Fibroblast of skin of right quadriceps (primary cell): ENCODE measurements at places on chromosomes 1 and 21.

GRCh38 chr1:200731654-200732332 is 6.9 kb upstream of the CAMSAP2 start:
- DNase-seq = no peak

DNA sequence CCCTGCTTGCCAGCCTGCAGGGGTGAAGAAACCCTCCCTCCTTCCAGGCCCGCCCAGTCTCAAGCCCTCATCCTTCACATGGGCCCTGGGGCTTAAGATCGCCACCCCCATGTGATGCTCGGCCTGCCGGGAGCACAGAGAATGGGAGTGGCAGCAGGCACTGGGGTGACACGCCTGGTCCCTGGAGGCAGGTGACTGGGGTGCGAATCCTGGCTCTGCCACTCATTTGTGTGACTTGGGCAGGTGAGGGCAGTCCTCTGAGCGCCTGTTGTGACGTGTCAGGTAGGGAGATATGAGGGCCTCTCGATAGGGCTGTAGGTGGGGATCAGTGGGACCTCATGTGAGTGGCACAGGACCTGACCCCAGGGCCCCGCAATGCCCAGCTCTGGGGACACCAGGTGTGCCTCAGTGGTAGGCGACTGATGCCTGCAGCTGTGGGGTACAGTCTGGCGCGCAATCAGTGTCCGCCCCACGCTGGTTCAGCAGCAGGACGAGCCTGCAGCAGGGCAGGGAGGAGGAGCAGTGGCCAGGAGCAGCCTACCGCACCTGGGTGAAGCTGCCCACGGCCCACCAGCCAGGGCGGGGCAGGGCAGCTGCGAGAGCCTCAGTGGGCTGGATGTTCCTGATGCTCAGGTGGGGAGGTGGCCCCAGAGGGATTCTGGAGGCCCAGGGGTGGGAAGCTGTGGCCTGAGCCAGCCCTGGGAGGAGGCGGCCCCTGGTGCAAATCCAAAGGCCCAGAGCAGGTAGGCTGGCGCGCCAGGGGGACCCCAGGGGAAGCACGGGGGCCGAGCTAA is 6.2 kb downstream of the SH2D5 start:
- no peak for DNase-seq

- peak; percentile 36 for DNase-seq
Observed at GRCh38 chr1:22452481-22452957, 868 bp downstream of the ZBTB40 start.

DNA sequence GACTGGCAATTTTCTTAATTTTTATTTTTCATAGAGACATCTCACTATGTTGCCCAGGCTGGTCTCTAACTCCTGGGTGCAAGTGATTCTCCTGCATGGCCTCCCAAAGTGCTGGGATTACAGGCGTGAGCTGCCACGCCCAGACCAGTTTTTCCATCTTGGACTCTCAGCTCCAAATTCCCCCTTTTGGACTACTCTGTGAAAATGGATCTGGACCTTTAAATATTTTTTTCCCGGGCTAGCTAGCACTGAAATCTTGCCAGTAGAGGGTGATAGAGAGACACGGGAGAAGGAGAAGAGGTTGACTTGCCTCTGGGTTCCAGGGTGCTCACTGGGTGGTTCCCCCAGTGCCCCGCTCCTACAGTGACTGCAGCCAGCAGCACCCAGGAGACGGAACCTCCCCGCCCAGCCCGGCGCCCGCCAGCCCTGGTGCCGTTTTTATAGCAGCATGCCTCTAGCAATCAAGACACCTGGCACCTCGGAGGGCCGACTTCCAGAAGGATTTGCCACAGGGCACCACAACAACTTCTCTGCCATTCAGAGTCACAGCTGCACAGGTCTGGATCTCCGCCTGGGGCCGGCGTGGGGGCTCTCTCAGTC is 34.7 kb upstream of the SCCPDH start:
- peak; percentile 75 for DNase-seq

- DNase-seq = peak; percentile 23
Observed at GRCh38 chr1:46394108-46394871, at the start of gene FAAH. Gene FAAH, plus strand, starts transcription at chr1:46394317. Its CDS starts 32 bp downstream, at chr1:46394349.

GRCh38 chr1:94130851-94131595 is 10.1 kb upstream of the ABCA4 start:
- DNase-seq = peak; percentile 40

GRCh38 chr1:152168535-152168868 is 9.5 kb upstream of the RPTN start:
- no peak for DNase-seq

DNA sequence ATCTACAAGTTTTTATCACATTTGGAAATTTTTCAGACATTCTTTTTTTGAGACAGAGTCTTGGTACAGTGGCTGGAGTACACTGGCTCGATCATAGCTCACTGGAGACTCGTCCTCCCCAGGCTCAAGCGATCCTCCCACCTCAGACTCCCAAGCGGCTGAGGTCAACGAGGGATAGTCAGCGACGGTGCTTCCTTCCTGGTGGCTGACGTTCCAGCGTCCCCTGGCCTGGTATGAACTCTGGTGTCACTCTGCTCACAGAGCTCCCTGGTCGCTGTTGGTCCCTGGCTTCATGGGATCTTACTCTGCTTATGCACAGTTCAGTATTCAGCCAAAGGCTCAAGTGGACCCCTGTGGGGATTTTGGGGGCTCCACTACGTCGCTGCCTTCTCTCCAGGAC is 3.5 kb upstream of the ARHGEF16 start:
- no peak for DNase-seq

GRCh38 chr1:218499011-218499691 is 154.0 kb downstream of the TGFB2 start:
- peak; percentile 93 for DNase-seq

GRCh38 chr1:161342177-161342576 is 25.5 kb downstream of the CFAP126 start:
- no peak for DNase-seq

- no peak for DNase-seq
Observed at GRCh38 chr1:2152954-2153353, 41.6 kb downstream of the FAAP20 start.

- DNase-seq = peak; percentile 89
Observed at GRCh38 chr21:41616031-41616591, 108.2 kb upstream of the TMPRSS2 start.

- DNase-seq = no peak
Observed at GRCh38 chr1:179935909-179936496, 18.6 kb upstream of the CEP350 start.

DNA sequence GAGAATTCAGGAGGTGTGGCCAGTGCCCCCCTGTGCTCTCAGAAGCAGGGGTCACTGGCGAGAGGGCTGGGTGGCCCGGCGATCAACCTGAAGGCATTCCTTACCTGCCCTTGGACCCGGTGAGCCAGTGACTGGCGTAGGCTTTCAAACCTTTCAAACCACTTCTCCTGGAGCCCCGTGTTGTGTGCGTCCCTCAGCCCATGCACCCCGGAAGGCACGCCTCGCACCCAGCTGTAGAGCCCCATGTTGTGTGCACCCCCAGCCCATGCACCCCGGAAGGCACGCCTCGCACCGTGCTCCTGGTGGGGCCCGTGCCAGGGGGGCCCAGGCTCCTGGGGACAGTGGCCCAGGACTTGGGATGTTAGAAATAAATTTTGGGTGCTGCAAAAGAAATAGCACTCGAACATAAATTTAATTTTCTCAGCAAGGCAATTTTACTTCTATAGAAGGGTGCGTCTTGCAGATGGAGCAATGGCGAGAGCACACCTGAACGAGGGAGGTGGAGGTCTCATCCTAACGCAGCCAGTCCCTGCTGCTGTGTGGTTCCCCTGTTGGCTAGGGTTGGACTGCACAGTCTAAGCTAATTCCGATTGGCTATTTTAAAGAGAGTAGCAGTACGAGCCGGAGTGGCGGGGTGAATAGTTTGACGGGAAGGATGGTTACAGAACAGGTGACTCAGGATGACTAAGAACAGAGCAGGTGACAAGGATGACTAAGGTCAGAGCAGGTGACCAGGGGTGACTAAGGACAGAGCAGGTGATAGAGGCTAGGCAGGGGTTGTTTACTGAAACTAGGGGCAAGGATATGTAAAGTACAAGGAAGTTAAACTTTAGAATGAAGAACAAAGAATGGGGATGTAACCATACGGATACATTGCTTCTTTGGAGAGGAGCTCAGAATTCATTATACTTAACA is 47.4 kb downstream of the PRKCZ start:
- DNase-seq = no peak

DNA sequence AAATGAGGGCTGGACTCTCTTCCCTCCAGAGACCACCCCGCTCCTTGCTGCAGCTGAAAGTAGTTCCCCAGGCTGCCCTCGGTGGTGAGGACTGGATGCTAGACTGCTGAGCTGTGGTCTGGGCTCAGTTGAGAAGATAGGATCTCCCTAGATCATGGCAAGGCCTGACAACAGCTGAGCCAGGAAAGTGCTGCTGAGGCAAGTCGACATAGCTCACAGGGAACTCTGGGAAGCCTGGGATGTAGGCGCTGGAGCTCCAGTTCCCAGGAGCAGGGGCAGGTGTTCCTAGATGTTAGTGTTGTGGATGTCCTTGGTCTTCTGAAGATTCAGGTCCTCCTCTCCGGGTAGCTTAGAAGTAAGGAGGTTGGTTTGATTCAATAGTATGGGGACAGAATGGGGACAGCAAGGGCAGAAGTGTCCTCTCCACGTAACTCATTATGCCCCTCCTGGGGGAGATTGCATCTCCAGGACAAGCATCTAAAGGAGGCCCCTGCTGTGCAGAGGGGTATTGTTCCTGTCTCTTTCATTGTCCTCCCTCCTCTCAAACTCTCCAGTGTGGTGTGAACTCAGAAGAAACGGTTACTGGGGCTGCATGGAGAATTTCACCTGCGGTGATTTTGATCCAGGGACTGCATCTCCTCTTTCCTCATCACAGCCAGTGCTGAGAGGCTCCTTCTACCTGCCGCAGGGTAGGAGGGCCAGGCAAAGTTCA is 3.7 kb downstream of the CYB561D1 start:
- no peak for DNase-seq

- no peak for DNase-seq
Observed at GRCh38 chr1:212914789-212915188, 35.6 kb upstream of the VASH2 start.

- DNase-seq = peak; percentile 89
Observed at GRCh38 chr1:168613691-168614231, 37.4 kb downstream of the XCL1 start.

DNA sequence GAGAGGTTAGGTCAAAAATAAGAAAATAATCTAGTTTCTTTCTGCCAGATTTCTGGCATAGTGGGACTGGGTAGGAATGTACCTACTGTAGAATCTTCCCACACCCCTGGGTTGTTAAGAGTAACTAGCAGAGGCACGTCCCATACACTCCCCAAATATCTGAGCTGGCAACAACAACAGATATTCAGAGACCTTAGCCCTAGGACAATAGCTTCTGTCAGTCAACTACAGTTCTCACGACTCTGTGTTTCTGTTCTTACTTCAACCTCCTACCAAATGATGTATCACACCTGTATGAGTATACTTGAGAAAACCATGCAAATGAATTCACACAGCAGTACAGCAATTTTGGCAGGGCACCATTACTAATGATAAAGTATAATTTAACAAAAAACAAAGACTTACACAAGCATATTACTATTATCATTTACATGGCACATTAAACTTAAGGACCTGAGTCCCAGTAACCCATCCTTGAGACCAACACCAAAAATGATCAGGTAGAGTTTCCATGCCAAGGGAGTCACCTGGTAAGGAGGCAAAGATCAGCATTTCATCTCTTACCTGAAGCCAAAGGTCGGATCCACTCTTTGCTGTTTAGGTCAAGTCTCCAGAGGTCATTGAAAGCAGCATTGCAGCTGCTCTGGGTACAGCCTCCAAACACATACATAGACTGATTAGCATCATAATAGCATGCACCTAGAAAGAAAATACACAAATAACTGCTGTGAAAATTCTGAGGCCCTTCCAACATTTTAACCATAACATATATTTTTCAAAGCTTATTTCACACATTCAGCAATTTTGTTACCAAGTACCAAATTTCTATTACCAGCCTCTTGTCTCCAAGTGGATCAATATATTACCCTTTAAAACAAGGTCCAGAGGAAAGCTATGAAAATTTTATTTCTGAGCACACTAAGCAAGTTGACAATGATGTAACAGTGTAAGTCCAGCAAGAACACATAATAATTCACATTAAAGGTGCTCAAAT is 57.5 kb upstream of the CPLANE2 start:
- DNase-seq = no peak

DNA sequence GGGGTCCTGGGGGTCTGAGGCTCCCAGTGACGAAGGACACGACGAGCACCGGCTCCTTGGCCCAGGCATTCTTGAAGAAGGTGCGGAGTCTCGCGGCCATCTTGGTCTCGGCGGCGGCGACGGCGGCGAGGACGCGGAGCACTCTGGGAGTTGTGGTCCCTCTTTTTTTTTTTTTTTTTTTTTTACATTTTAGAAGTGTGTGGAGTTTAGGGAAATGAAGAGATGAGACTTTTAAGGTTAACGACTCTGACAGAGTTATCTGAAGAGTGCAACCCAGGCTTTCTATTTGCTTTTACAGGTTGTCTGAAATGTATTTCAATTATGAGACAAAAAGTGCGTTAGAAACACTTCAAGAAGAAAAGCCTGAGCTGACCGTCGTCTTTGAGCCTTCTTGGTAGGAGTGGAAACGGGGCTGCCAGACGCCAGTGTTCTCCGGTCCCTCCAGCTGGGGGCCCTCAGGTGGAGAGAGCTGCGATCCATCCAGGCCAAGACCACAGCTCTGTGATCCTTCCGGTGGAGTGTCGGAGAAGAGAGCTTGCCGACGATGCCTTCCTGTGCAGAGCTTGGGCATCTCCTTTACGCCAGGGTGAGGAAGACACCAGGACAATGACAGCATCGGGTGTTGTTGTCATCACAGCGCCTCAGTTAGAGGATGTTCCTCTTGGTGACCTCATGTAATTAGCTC is 9.7 kb downstream of the OR2B11 start:
- peak; percentile 48 for DNase-seq

DNA sequence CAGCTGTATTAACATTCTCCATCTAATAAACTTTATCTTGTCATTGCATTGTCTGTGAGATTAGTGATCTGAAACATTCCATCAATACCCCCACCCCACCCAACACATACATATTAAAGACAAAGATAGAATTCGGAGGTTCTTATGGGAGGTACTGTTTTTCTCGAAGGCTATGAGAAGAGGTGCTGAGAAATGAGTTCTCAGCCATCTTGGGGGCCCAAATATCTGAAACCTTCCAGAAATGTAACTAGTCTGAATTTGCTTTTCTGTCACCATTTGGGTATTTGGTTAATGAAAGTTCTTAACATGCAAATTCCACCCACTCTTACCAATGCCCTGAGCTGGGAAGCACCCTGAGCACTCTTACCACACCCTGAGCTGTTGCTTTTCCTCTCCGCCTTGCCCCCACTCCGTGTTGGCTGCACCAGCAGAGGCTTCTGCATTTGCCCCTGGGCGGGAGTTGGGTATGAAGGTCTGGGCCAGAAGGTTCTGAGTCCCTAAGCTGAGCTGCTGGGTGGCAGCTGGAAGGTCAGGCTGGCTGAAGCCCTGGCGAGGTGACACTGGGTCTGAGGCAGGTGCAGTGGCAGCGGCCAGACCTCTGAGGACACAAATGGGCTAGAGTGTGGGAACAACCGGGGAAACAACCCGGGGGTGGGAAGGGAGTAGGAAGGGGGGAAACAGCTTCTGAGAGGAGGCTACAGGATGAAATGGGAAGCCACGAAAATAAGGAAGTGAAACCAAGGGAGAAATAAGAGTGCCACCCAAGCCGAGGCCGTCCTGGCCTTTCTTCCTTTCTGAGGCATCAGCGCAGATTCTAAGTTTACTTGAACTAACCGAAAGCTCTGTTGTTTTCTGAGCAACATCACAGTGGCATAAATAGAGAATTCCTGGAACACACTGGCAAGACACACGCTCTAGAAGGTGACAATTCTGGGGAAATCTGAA is 26.3 kb upstream of the IER5 start:
- no peak for DNase-seq
